ENCODE measurements at places on chromosomes 3 and 15. TPM values are rescaled to one million over a fixed set of nuclear protein-coding genes. Genes with fewer than 3 reads are reported as not detected.

GRCh38 chr3:189838291-189838690 lies 207.1 kb downstream of the TP63 start:
- DNase-seq: no peak

- no peak for DNase-seq
These were observed 15.4 kb upstream of the GMNC start for GRCh38 chr3:190877925-190878324.

DNA sequence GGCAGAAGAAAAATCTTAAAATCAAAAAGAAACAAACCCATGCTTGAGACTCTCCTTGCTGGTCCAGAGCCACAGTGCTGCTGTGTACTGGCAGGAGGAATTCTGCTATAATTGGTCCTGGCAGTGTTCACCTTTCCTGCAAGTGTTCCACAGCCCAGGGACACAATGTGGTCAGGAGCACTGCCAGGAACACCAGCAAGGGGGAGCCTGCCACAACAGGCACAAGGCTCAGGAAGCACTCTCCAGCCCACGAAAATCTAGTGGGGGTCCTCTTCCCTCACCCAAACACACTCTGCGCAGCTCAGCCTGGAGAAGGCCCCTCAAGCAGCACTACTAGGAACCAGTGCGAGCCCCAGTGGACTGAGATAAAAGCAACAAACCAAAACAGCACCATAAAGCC lies 92.9 kb downstream of the UBE3A start:
- no peak for DNase-seq

- no peak for DNase-seq
These were observed 51.7 kb downstream of the TRANK1 start for GRCh38 chr3:36893137-36893557.

- DNase-seq: no peak
These were observed 87.5 kb downstream of the SCN11A start for GRCh38 chr3:38964204-38964603.

DNA sequence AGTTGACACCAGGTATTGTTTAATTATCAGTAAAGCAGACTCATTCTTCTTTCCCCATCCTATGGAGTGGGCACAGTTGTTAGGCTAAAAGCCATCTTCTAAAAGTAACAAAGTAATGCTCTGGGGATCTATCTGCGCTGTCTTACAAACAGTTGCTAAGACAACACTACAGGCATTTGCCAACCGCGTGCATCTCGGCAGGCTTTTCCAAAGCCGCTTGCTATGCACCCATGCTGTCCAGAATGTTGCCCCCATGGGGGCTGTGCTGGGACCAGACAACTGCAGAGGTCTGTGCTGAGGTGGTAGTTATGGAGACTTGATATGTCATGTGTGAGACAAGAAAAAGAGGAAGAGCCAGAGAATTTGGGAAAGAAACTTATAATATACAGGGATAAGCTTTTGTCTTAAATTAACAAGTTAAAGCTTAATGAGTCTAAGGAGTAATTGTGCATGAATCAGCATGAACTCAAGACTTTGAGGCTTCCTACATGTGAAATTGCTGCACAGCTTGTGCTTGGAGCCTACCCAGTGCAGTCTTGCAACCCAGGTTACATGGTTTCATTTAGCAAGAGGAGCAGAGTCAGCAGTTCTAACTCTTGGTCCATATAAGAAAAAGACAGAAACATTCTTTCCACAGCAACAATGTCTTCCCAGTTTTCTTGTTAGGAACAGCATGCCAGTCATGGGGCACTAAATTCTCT lies 38.9 kb upstream of the DCLK3 start:
- DNase-seq: no peak

DNA sequence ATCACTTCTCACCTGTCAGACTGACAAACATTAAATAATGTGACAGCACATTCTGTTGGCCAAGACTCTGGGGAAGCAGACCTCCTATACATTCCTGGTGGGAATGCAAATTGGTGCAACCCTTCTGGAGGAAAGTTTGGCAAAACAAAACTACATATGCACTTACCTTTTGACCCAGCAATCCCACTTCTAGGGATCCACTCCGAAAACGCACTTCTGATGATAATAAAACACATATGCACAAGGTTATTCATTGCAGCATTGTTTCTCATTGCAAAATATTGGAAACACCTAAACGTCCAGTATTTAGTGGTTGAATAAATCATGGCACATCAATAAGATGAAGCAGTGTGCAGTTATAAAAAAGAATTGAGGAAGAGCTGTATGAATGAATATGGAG lies 145.5 kb upstream of the ABHD17C start:
- DNase-seq: no peak

GRCh38 chr15:40274350-40275274 lies 8.3 kb downstream of the ANKRD63 start:
- DNase-seq: peak; percentile 55

DNA sequence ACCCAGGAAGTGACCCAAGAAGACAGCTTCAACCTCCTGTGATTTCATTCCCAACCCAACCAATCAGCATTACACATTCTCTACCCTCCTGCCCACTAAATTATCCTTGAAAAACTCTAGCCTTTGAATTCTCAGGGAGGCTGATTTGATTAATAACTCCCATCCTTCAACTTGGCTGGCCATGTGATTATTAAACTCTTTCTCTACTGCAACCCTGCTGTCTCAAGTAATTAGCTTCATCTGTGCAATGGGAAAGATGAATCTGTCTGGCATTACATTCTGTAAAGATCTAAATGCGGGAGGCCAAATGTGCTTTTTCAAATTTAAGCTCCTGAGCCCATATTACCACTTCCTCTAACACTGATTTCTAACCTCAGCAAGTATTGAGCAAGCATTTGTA lies 95.9 kb upstream of the STT3B start:
- no peak for DNase-seq

GRCh38 chr3:30225021-30225420 lies 381.4 kb upstream of the TGFBR2 start:
- DNase-seq: no peak

GRCh38 chr3:194687638-194688199 lies 2.0 kb downstream of the FAM43A start:
- DNase-seq: peak; percentile 88

DNA sequence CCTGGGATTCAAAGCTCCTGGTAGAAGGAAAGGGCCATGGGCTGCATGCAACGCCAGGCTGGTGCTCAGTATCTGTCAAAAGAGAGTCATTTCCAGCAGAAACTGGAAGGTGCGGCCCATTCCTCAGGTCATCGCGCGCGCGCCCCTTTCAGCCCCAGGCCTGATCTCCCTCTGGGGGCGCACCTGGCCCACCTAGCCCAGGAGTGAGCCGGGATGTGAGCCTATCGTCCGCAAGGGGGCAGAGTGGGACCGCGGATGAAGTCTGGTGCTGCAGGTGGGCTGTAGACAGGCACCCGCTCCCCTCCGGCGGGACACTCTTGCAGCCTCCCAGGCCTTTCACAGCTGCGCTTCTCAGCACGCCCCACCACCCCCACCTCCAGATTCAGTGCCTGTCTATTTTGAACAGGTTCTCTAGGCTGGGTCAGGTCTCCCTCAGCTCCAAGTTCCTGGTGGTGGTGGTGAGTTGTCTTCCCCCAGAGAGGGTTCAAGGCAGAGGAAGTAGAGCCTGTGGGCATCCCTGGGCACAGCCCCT lies 5.8 kb upstream of the RPL29 start:
- no peak for DNase-seq

DNA sequence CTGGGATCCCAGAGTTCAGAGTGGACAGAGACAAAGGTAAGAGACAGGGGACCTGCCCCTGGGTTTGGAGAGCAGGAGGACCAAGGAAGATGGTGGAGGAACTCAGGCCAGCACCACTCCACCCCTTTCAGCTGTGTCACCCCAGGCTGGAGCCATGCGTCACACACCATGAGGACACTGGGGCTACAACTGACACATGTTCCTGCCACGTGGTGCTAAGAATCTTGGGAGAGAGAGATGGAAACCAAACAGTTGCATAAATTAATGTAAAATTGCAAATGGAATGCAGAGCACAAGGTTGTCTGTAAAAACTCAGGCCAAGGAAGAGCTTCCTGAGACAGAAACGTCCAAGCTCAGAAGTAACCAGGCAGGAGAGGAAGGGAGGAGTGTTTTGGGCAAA lies 22.7 kb upstream of the VPS33B start:
- DNase-seq: no peak

- no peak for DNase-seq
These were observed 14.2 kb upstream of the NRROS start for GRCh38 chr3:196625331-196625730.

DNA sequence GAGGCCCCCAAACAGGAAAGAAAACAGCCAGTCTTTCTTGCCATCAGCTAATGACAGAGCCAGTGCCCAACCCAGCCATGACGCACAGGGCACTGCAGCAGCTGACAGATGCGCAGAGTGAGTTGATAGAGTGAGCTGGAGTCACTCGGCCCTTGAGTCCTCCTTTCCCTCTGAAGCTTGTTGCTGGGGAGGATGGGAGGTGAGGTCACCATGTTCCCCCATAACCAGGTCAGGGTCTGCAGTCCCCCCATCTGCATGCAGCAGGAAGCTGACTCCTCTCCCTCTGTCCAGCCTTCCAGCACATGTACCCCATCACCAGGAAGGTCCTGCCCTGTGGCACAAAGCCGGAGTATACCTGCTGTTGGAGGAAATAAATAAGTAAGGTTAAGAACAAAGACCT lies 174.6 kb downstream of the ABHD5 start:
- DNase-seq: no peak

DNA sequence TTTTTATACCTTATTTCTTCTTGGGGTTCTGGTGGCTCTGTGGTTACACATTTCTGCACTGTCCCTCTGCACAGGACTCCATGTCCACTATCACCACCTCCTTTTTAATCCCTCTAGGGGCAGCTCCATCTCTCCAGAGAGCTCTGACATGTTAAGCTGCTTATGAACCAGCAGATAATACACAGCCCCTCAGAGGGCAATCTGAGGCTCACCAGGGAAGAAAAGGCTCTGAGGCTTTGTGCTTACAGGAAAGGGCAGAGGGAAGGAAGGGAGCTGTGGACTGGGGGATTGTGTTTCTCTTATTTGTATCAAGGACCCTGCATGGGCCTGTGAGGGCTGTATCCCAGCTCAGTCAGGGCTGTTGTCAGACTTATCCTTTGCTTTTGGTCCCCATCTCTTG lies 164.5 kb downstream of the EPHB1 start:
- DNase-seq: no peak

- no peak for DNase-seq
These were observed 7.0 kb downstream of the RHCG start for GRCh38 chr15:89489376-89489775.

DNA sequence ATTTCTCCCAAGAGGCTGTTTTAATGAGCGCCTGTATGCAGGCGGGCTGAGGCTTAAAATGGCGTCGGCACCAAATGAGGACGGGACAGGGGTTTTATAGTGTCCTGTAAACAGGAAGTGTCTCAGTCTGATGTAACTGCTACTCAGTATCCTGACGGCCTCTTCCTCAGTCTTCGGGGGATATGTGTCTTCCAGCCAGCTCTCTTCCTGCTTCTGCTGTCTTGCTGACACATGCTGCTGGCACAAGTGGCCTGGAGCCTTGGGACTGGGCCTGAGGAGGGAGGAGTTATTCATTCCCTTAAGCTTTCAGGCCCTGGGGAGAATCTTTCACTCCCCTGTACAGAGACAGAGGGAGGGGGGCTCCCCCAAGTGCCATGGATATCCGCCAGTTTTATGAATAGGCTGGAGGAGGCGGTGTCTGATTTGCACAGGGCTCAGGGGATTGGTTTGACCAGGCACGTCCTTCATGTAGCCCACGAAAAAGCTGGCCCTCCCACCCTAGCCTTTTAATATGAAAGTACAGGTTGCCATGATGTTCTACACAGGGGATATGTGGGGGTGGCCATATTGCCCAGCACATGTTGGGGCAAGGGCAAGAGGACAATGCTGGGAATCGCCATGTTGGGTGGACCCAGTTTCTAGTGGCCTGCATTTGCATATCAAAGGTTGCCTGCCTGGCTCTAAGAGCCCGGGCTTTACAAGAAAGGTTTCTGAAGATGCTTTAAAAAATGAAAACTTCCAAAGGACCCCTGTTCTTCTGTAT lies 19.9 kb downstream of the NDUFB4 start:
- no peak for DNase-seq

DNA sequence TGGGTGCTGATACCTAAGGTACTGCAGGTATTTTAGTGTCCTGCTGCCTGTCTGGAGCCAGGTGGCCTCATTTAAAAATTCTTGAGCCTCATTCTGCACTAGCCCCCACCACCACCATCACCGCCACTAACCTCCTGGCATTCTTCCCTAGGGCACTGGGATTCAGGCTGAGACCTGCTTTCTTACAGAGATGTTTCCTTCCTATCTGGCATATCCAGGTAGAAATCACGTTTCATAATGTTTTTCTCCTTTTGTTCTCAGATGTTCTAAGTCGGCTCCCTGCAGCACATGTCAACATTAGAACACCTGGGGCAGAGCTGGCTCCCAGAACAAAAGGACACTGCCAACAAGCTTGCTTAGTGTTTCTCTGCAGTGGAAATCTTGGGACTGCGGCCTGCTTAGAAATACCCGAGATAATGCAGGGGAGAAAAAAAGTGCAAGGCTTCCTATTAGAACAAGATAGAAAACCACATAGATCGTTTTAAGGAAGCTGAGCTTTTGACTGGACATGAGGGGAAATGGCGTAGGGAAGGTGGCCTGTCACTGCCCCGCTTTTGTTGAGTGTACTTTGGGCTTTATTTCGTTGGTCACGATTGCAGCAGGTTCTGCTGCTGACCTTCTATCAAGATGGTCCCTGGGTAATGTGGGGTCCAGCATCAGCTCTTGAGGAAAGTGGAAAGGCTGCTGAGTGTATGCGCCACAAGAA lies 59.6 kb upstream of the PPARG start:
- DNase-seq: no peak

DNA sequence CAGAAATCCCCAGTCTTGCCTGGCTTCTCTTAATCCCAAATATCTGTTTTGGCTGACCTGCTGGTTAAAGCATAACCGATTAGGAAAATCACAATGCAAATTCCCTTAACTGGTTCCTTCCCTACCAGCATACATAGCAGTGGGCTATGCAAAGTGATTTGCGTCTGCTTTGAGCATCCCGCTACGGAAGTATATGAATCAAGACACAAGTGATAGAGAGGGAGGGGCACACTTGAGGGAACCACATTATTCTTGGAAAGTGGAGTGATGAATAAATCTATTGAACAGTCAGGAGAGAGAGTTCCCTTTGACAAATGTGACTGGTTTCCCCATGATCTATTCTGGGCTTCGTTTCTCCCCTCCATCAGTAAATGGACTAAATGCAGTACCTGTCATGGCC lies 119.6 kb upstream of the C15orf61 start:
- no peak for DNase-seq

Gene TMC3
- not detected for total RNA-seq

Gene FBN1
- total RNA-seq: 1.3 TPM

Gene KBTBD8
- total RNA-seq: not detected

Gene GPR62
- total RNA-seq: not detected

Gene REC114
- not detected for total RNA-seq

Gene ZPLD1
- total RNA-seq: not detected

Gene GREM1
- total RNA-seq: 0.48 TPM

Gene CKMT1B
- total RNA-seq: 1.6 TPM

Gene PRSS50
- 0.50 TPM for total RNA-seq

Gene C3orf85
- not detected for total RNA-seq

Gene CSPG4
- 2.6 TPM for total RNA-seq
